ENCODE measurements at places on chromosomes 3 and 15. TPM values are rescaled to one million over a fixed set of nuclear protein-coding genes. Genes with fewer than 3 reads are reported as not detected.

Gene LYZL4
- polyA plus RNA-seq, result not detected

Gene TRIM71
- not detected for polyA plus RNA-seq

Gene MELTF
- polyA plus RNA-seq, result 2.1 TPM

Gene PTH1R
- 10.4 TPM for polyA plus RNA-seq

Gene DNAJC17
- polyA plus RNA-seq, result 33.0 TPM

Gene EIF4G1
- 268 TPM for polyA plus RNA-seq

Gene BHLHE40
- polyA plus RNA-seq, result 50.2 TPM

Gene FRMD4B
- polyA plus RNA-seq, result 5.5 TPM

Gene LRRC2
- 0.32 TPM for polyA plus RNA-seq

Gene TNFAIP8L3
- 1.4 TPM for polyA plus RNA-seq

Gene CCR1
- 5.5 TPM for polyA plus RNA-seq
